Activated CD4-positive, alpha-beta T cell treated with anti-CD3 and anti-CD28 coated beads for 4 hours (primary cell): ENCODE measurements at places on chromosomes 3 and 15.

GRCh38 chr15:73142802-73143762 lies 90.8 kb downstream of the NEO1 start:
- DNase-seq = no peak

DNA sequence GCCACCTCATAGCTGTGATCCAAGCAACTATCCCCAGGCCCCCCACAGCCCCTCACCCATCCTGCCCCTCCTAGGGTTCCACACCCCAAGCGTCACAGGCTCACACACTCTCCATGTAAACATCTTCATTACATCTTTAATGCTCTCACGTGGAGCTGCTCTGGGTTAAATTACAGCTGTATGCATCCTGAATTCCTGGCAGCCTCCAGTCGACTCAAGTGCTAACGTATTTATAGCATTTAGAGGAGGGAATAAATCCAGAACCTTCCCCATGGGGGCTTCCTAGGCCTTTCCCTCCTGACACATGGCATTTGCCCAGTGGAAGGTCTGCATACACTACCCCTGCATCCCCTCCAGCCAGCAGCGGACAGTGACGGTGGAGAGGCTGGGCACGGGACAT lies 9.6 kb downstream of the C3orf18 start:
- DNase-seq = no peak

DNA sequence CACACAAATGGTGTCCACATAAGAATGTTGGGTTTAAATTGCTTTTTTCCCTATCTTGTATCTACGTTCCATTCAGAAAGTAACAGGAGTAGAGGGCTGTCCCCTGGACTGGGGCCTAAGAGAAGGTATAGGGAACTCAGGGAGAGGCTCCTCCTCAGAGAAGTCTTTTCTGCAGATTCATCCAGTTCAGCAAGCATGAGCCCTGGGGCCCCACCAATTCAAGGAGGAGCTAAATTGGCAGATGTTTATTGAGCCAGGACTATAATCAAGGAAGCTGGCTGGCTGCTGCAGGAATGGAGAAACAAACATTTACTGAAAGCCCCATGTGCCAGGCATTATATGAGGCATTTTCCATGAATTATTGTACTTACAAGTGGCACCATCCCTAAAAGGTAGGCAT lies 22.1 kb upstream of the LARS2 start:
- no peak for DNase-seq

DNA sequence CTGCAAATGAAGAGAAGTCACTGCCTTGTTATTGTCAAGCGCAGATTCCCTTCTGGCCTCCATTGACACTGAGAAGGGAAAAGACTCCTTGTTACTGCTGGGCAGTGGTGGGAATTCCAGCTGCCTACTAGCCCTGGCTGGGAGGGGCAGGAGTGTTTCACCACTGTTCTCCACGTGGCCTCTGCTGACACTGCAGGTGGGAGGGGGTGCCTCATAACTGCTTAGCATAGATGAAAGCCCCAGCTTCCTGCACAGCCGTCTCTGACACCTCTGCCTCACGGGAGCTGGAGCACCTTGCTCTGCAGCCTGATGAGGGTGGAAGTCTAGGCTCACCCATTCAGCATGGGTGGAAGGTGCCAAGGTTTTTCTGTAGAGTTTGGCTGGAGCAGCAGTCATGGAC lies 52.1 kb downstream of the TM2D3 start:
- DNase-seq = no peak

GRCh38 chr15:49864251-49864650 lies 243.4 kb downstream of the DTWD1 start:
- DNase-seq = no peak

DNA sequence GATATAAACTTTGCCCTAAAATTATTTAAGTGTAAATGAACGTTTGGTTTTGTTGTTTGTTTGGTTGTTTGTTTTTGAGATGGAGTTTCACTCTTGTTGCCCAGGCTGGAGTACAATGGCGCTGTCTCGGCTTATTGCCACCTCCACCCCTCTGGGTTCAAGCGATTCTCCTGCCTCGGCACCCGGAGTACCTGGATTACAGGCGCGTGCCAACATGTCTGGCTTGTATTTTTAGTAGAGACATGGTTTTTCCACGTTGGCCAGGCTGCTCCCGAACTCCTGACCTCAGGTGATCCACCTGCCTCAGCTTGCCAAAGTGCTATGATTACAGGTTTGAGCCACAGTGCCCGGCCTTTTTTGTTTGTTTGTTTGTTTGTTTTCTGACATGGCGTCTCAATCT lies 87.9 kb upstream of the CHD2 start:
- DNase-seq = no peak

DNA sequence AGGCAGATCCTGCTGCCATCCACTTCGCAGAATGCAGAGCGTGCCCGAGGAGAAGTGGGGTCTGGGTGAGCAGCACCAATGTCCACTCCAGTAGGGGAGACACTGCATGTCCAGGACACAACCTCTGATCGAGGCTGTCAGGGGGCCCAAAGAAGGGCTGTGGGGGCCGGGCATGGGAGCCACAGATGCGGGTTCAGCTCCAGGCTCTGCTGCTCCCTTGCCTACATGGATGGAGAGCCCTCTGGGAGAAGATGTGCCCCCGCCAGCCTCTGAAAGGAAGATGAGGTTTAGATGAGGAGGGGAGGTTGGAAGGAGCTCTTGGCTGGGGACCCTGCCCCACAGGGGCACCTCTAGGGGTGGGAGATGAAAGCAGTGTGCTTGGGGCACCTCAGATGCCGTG lies 75.4 kb downstream of the KLF13 start:
- no peak for DNase-seq

GRCh38 chr3:39220407-39221140 lies 28.2 kb upstream of the XIRP1 start:
- no peak for DNase-seq

GRCh38 chr15:66796343-66796742 lies 94.3 kb downstream of the SMAD6 start:
- DNase-seq = no peak

GRCh38 chr15:61459785-61460707 lies 230.9 kb upstream of the RORA start:
- no peak for DNase-seq

GRCh38 chr15:85838655-85839054 lies 43.9 kb upstream of the KLHL25 start:
- no peak for DNase-seq
